T-helper 17 cell (primary cell): ENCODE measurements at places on chromosomes 5 and 9.

DNA sequence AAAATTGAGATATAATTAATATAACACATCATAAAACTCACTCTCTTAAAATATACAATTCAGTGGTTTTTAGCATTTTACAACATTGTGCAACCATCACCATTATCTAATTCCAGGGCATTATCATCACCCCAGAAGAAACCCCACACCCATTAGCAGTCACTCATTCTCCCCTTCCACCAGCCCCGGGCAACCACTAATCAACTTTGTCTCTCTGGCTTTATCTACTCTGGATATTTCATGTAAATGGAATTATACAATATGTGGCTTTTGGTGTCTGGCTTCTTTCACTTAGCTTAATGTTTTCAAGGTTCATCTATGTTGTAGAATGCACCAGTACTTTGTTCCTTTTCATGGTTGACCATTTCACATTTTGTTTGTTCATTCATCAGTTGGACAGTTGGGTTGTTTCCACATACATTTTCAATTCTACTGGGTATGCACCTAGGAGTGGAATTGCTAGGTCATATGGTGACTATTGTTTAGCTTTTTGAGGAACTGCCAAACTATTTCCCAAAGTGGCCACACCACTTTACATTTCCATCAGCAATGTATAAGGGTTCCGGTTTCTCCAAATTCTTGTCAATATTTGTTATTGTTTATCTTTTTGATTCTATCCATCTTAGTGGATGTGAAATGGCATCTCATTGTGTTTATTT lies 62.4 kb downstream of the MARCHF3 start:
- DNase-seq = no peak

DNA sequence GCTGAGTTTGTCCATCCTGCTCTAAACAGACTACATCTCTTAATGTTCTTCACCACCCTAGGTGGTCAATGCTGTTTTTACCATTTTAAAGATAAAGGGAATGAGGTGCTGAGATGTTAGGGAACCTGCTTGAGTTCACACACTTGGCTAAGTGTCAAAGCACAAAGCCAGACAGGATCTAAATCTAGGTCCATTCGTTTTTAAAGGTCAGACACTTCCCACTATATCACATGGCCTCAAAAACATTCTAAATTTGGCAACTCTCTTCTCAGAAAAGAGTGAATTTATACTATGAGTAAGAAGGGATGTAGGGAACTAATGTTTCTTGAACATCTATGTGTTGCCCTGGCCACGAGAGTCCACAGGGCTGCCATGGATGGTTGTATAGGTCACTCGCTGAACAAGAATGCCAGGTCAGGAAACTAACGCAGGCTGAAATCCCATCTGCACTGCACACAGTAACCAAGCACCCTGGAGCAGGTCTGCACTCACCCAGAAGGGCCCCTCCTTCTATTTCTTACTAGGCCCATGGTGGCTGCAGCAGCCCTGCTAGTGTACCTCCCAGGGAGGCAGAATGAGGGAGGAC lies 213.0 kb downstream of the SPOCK1 start:
- no peak for DNase-seq

DNA sequence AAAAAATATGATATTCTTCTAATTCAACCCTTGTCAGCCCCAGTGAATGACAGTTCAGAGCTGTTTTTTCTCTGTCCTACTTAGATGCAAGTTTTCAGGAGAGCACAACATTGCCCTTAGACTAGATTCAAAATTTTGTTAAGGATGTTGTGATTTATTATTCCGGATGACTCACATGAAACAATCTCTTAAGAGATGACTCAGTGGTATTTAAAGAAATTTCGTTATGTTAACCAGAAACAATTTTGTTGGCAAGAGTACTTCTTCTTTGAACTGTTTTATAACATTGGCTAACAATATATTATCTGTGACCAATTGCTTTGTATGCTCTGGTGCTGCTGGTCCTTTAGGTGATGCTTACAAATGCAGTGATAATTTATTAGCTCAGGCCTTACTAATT lies 132.0 kb downstream of the IZUMO3 start:
- DNase-seq = no peak

DNA sequence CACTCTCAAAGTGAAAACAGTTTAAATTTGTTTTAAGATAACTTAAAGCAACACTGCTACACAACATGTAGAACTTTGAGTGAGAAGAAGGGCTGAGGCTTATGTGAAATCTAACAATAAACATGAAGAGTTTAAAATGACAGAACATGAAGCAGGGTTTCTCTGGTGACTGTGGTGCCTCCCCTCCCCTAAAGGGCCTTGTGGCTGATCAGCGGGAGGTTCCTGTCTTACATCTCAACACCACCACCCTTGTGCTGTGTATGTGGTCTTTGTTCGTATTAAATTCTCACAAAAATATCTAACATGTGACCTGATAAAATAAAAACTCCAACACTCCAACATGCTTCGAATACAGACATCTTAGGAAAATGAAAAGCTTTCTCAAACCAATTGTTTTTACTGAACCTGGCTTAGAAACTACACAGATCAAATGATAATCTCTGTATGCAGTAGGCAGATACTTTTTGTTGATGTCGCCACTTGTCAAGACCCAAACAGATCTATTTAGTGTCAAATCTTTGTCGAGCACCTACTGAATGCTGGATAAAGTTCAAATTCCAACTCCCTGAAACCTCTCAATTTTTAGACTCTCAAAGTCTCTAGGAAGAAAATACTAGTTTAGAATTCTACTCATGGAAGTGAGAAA lies 9.9 kb upstream of the IQGAP2 start:
- no peak for DNase-seq

- DNase-seq = no peak
These were observed 9.2 kb downstream of the JADE2 start for GRCh38 chr5:134534726-134535110.

GRCh38 chr5:74146796-74147195 lies 493.7 kb downstream of the ENC1 start:
- DNase-seq = no peak
